ENCODE measurements at places on chromosomes 12 and 14. TPM values are rescaled to one million over a fixed set of nuclear protein-coding genes. Genes with fewer than 3 reads are reported as not detected.

DNA sequence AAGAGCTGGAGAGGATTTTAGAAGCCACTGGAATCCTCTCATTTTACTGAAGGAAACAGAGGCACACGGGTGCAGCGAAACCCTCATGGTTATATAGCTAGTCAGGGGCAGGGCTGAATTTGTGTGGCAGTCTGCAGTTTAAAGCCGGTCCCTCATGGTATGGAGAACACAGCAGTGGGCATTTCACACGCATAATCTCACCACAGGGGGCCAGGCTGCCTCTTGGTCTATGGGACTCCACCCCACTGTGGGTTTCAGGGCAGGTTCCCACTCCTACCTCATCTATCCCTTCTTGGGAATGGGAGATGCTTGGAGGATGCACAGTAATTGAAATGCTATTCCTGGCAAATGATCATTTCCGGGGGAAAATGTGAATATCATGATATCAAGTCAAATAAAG, 400.6 kb downstream of the RGS6 start:
- no peak overlapping the region for H3K4me3 ChIP-seq
- no peak overlapping the region for H3K27ac ChIP-seq
- no peaks in the 10 kb centered on the region for H3K4me1 ChIP-seq

- no peak overlapping the region for H3K27ac ChIP-seq
- no peak for DNase-seq
- no peak overlapping the region for H3K4me3 ChIP-seq
- H3K27me3 ChIP-seq: no peaks in the 10 kb centered on the region
- H3K4me1 ChIP-seq: no peaks in the 10 kb centered on the region
These were observed 350.3 kb upstream of the CCDC196 start for GRCh38 chr14:66135831-66136230.

Gene KRT73
- not detected for total RNA-seq

DNA sequence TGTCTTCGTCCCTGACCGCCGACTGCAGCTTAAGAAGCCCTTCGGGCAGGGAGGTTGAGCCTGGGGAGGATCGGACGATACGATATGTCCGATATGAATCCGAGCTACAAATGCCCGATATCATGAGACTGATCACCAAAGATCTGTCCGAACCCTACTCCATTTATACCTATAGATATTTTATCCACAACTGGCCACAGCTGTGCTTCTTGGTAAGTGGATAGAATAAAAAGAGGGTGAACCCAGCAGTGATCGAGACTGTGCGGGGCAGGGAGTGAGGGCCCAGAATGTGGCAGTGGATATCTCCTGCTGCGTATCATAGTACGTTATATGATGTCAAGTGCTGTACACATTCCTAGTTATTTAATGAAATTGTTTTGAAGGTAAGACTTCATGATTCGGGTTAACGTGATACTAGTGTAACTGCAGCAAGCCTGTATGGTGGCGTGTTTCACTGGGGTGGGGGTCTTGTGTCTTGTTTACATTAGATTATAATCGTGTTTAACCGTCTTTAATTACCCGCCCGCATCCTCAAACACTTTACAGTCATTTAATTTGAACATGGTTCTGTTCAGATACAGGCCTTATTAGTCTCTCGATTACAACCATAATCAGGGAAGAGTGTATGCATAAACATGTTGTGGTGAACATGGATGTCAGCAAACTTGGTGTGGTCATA, 1.3 kb downstream of the NAA30 start:
- H3K27ac ChIP-seq: peak overlapping the region; percentile 40
- peaks cover 2% of the 10 kb centered on the region for H3K4me1 ChIP-seq
- H3K36me3 ChIP-seq: no peaks in the 10 kb centered on the region
- H3K27me3 ChIP-seq: no peaks in the 10 kb centered on the region
- H3K4me3 ChIP-seq: peak overlapping the region; percentile 94

GRCh38 chr12:11650286-11651281, 1.1 kb downstream of the ETV6 start:
- H3K36me3 ChIP-seq: no peaks in the 10 kb centered on the region
- no peaks in the 10 kb centered on the region for H3K4me1 ChIP-seq
- peak; percentile 41 for DNase-seq
- peak overlapping the region; percentile 87 for H3K4me3 ChIP-seq

- DNase-seq: no peak
- no peaks in the 10 kb centered on the region for H3K27me3 ChIP-seq
- no peak overlapping the region for H3K4me3 ChIP-seq
- peaks cover 6% of the 10 kb centered on the region for H3K4me1 ChIP-seq
These were observed 1.5 kb upstream of the STAT6 start for GRCh38 chr12:57112492-57113294.

DNA sequence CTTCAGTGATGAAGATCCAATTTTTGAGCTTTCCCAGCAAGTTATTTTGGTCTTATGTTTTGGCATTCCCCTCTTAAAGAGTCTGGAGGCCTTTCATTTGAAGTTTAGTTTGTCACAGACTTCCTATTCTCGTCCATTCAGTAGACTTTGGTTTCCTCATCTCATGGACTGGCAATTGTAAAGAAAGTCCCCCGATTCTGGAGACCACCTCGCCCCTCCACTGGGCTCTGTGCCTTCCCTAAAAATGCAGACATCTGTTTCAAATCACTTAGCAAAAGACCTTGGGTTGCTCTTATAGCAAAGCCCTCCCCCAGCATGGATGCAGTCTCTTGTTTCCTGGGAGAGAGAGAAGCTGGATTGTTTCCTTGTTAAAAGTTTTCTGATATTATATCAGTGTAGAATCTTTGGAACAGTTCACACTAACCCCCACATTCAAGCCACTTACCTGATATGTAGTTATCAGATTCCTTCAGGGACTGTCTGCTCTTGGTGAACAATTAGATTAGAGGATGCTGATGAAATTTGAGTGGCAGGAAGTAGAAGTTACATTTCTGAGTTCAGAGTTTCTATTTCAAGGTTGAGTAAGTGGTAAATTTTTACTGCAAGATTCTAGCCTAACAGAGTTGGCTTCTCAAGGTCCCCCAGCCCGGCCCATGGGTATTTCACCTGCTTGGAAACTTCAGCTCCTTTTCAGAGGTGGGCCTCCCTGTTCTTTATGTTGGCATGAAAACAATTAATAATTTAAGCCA, 56.3 kb downstream of the PLXNC1 start:
- no peaks in the 10 kb centered on the region for H3K27me3 ChIP-seq
- DNase-seq: no peak
- H3K27ac ChIP-seq: no peak overlapping the region
- no peak overlapping the region for H3K4me3 ChIP-seq

DNA sequence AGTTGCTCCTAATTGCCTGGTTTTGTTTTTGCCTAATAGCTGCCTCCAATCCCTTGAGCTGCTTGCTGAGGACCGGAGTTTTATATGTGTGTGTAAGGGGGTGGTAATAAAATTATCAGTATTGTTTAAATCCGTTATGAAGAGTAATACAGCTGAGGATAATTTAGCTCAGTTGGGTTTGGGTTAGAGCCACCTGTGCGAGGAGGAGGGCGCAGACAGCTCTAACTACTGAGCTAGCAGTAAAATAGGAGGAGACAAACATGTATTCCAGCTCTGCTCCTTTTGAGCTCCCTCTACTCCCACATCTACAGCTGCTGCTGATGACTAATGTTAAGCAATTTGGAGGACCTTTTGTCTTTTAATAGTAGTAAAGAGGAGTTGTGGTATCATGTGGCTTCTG, 61.5 kb downstream of the SPATS2 start:
- H3K4me1 ChIP-seq: no peaks in the 10 kb centered on the region
- peak; percentile 70 for DNase-seq
- no peaks in the 10 kb centered on the region for H3K27me3 ChIP-seq
- no peak overlapping the region for H3K27ac ChIP-seq

DNA sequence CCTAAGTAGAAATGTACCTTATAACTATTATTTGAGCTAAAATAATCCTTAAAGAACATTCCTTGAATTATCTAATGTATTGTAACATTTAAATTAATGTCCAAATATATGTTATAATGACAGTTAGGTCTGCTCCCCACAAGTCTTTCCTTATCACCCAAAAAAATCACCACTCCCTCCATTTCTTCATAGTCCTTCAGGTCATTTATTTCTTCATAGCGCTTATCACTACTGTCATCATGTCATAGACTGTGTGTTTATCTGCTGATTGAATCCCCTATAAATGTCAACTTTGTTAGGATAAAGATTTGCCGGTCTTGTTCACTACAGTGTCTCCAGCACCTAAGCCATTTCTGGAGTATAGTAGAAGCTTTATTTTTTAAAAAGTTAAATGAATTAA, 12.0 kb downstream of the LUM start:
- no peak overlapping the region for H3K27ac ChIP-seq
- H3K36me3 ChIP-seq: no peaks in the 10 kb centered on the region
- DNase-seq: no peak
- H3K27me3 ChIP-seq: no peaks in the 10 kb centered on the region
- no peak overlapping the region for H3K4me3 ChIP-seq
- H3K4me1 ChIP-seq: peaks cover 4% of the 10 kb centered on the region

Gene PIK3C2G
- not detected for total RNA-seq

DNA sequence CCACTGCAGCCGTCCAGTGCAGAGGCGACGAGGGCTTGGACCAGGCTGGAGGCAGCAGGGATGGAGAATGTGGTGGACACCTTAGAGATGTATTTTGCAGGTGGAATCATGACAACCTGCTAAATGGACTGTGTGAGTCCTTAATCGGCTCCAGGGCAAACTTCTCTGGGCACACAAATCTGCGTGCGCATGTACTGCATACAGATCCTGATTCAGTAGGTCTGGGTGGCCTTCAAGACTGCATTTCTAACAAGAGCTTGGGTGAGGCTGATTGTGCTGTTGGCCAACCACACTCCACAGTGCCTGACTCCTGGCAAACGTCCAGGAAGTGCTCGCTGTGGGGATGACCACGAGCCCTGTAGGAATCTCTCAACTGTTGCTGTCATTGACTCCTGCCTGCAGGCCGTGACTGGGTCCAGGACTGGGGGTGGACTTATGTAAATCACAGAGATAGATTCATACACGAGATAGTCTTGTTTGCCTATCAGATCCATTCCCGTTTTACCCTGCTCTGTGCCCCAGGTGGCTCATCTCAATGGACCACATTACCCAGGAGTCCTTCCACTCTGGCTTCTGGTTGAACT, 27.2 kb downstream of the JDP2 start:
- H3K36me3 ChIP-seq: no peaks in the 10 kb centered on the region
- no peak overlapping the region for H3K4me3 ChIP-seq
- H3K4me1 ChIP-seq: peaks cover 35% of the 10 kb centered on the region
- H3K27me3 ChIP-seq: no peaks in the 10 kb centered on the region

- H3K4me3 ChIP-seq: no peak overlapping the region
- no peak overlapping the region for H3K27ac ChIP-seq
- no peaks in the 10 kb centered on the region for H3K36me3 ChIP-seq
- H3K4me1 ChIP-seq: no peaks in the 10 kb centered on the region
- DNase-seq: peak; percentile 41
These were observed 142.3 kb upstream of the TMPO start for GRCh38 chr12:98373025-98373554.

GRCh38 chr12:47276621-47277309, 197.0 kb upstream of the AMIGO2 start:
- DNase-seq: peak; percentile 72
- no peaks in the 10 kb centered on the region for H3K36me3 ChIP-seq
- no peaks in the 10 kb centered on the region for H3K27me3 ChIP-seq
- no peak overlapping the region for H3K4me3 ChIP-seq
- peaks cover 12% of the 10 kb centered on the region for H3K4me1 ChIP-seq

GRCh38 chr12:32896432-32897280, at the start of gene PKP2:
TSS of gene PKP2 (minus strand) at chr12:32896777. CDS start at chr12:32896731, 46 bp downstream.
- no peak within 1 kb of the TSS for H3K27ac ChIP-seq
- H3K4me1 ChIP-seq: no peaks in the 10 kb centered on the region
- H3K36me3 ChIP-seq: no peaks in the 10 kb centered on the region
- peak; percentile 22 for DNase-seq
- H3K27me3 ChIP-seq: peaks cover 13% of the 10 kb centered on the region
- no peak within 1 kb of the TSS for H3K4me3 ChIP-seq

DNA sequence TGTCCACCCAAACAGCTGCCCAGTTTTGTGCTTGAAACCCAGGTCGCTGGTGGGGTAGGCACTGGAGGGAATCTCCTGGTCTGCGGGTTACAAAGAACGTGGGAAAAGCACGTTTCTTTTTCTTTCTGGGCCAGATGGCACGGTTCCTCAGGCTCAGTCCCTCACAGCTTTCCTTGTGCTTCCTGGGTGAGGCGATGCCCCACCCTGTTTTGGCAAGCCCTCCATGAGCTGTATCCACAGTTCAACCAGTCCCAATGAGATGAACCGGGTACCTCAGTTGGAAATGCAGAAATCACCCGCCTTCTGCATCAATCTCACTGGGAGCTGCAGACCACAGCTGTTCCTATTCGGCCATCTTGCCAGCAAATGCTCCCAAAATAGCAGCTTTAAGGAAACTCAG, 51.4 kb upstream of the TMTC2 start:
- no peaks in the 10 kb centered on the region for H3K4me1 ChIP-seq
- H3K27ac ChIP-seq: no peak overlapping the region
- DNase-seq: no peak
- no peaks in the 10 kb centered on the region for H3K36me3 ChIP-seq

GRCh38 chr14:95544588-95544987, 9.7 kb downstream of the GLRX5 start:
- no peak overlapping the region for H3K4me3 ChIP-seq
- peaks cover 3% of the 10 kb centered on the region for H3K4me1 ChIP-seq
- H3K27ac ChIP-seq: no peak overlapping the region
- H3K27me3 ChIP-seq: no peaks in the 10 kb centered on the region
- peaks cover 3% of the 10 kb centered on the region for H3K36me3 ChIP-seq
- DNase-seq: no peak

DNA sequence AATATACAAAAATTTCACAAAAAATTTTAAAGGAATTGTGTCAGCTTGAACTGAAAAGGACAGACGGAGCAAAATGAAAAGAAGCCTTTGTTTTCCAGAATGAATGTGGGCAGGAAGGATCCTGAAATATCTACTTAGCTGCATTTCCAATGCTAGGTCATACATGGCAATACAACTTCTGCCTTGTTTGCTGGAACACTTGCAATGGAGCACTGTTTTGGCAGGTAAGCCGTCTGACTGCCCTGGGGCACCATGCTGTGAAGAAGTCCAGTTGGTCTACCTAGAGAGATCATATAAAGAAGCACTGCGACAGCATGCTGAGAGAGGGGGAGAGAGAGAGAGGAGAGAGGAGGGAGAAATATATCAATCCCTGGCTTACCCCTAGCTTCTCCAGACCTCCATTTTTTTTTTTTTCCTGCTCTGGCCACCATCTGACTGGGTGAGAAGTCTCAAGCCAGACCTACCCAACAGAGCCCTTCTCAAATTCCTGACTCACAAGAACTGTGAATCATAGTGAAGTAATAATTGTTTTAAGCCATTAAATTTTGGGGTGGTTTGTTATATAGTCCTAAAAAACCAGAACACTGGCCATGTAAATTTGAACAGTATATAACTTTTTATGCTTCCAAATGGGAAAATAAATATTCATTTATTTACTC, 97.1 kb upstream of the PRICKLE1 start:
- peak; percentile 48 for DNase-seq
- H3K4me1 ChIP-seq: no peaks in the 10 kb centered on the region
- no peak overlapping the region for H3K4me3 ChIP-seq
- no peak overlapping the region for H3K27ac ChIP-seq

Gene ANKS1B
- 0.51 TPM for total RNA-seq

DNA sequence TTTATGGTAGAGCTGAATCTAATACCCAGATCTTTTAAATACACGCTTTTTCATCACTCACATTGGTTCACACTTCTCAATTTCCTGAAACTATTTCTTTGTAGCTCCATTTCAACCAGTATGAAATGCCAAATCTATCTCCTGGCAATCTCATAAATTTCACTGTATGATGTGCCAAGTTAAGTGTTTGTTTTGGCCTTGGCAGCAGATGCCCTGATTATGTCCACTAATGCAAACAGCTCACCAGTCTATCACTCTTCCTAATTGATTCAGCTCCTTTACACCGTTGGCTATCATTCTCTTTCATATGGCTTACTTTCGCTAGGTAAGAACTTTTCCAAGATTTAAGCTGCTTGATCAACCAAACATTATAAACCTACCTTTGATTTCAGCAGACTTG, 58.6 kb downstream of the ZFC3H1 start:
- H3K36me3 ChIP-seq: no peaks in the 10 kb centered on the region
- no peak overlapping the region for H3K4me3 ChIP-seq
- DNase-seq: no peak
- no peak overlapping the region for H3K27ac ChIP-seq
- H3K27me3 ChIP-seq: no peaks in the 10 kb centered on the region
- H3K4me1 ChIP-seq: no peaks in the 10 kb centered on the region

All from fibroblast of lung (primary cell).